Renal pelvis (tissue), 12 donors: ENCODE measurements at places on chromosomes 5 and 9. TPM values are rescaled to one million over a fixed set of nuclear protein-coding genes. Genes with fewer than 3 reads are reported as not detected.

FUT7 gene
- not detected for polyA plus RNA-seq

SLC35A4 gene
- 87.2 TPM for polyA plus RNA-seq

EPB41L4A gene
- 21.4 TPM for polyA plus RNA-seq

DNA sequence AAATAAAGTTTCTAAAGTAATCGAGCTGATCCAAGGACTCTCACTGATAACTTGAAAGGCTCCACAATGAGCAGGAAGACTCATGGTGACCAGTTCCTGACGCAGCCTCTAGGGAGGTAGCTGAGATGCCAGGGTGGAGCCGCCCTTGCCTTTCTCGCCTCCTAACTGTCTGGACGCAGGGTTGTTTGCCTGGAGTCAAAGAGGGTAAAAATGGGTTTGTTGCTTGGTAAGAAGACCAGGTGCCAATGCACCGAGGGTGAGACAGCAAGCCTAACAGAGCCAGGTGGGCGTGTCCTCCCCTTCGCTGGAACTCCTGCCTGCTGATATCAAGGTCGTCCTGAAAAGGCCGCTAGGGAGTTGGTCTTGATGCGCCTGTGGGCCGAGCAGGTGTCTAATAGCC, 48.6 kb upstream of the FCN1 start:
- no peak for DNase-seq

- no peak for DNase-seq
These were observed 176.3 kb downstream of the GDNF start for GRCh38 chr5:37663538-37663937.

SLC34A3 gene
- polyA plus RNA-seq = 10.3 TPM
